ENCODE measurements at places on chromosomes 7 and 10. TPM values are rescaled to one million over a fixed set of nuclear protein-coding genes. Genes with fewer than 3 reads are reported as not detected.

Gene HIBADH
- total RNA-seq, result 31.4 TPM

Gene NPSR1
- total RNA-seq, result not detected

Gene LRRC17
- 1.1 TPM for total RNA-seq

Gene CPXM2
- 7.3 TPM for total RNA-seq

Gene IFIT1B
- not detected for total RNA-seq

Gene ENTPD1
- total RNA-seq, result 17.0 TPM

DNA sequence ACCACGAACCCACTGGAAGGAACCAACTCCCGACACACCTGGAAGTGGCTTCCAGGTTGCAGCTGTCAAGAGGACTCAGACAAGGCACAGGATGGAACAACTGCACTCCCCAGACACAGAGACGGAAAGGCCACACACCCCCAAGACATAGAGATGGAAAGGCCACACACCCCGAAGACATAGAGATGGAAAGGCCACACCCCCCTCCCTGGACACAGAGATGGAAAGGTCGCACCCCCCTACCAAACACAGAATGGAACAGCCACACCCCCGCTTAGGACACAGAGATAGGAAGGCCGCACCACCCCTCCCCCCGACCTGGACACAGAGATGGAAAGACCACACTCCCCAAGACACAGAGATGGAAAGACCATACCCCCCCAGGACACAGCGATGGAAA, 7.6 kb downstream of the ZNF511 start:
- no peak for DNase-seq

DNA sequence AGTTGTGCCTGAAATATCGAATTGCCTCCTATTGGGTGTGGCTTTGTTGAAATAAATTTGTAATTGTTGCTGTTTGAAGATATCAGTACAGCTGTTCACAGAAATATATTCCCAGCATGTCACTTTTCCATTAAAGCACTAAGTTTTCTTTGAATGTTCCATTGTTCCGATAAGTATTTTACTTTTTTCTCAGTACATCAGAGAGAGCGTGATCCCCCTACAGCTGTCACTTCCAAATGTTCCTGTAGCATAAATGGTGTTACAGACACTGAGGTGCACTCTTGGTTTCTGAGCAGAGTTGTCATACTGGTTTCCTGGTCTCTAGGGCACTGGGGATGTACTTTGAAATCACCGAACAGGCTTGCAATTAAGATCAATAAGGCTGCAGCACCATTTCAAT, 189.2 kb downstream of the CCSER2 start:
- DNase-seq, result no peak

DNA sequence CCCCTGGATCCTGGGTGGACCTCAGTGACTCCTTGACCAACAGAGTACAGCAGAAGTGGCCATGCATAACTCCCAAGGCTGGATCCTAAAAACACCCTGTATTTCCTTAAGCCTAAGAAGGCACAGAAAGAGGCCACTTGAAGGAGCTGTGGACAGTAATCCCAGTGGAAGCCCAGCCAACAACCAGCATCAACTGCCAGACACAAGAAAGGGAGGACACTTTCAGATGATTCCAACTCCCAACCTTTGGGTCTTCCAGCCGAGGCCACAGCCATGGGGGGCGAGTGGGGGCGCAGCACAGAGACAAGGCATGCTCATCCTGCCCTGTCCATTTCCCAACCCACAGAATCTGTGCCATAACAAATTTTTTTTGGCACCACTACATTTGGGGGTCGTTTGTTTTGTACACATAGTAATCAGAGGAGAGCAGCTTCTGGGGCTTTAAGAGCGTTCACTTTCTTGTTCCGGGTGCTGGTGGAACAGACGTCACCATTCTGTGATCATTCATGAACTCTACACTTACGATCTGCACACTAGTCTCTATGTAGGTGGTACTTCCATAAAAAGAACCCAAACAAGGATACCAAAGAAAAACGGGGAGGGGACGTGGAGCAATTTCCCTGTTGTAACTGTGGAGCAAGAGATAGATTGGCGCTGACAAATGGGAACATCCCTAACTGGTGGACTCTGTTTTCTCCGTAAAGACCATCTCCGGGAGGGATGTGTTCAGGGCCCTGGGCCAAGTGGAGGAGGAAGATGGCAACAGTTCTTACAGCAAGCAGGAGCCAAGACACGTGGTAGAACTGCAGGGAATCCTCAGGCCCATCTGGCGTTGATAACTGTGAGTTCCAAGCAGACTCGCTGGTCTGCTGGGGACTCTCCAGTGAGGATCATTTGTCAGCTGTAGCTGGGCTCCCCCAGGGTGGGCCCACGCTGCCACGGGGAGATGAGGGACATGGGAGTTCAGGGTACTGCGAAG, 6.0 kb upstream of the SLC29A3 start:
- no peak for DNase-seq

GRCh38 chr7:27110186-27111031, 7.9 kb upstream of the HOXA2 start:
- peak; percentile 82 for DNase-seq

GRCh38 chr7:111864291-111864976, 302.1 kb upstream of the IMMP2L start:
- no peak for DNase-seq

- DNase-seq, result no peak
These were observed 53.5 kb downstream of the DLG5 start for GRCh38 chr10:77872947-77873535.

- no peak for DNase-seq
These were observed 86.3 kb downstream of the PRKCQ start for GRCh38 chr10:6493521-6494441.

DNA sequence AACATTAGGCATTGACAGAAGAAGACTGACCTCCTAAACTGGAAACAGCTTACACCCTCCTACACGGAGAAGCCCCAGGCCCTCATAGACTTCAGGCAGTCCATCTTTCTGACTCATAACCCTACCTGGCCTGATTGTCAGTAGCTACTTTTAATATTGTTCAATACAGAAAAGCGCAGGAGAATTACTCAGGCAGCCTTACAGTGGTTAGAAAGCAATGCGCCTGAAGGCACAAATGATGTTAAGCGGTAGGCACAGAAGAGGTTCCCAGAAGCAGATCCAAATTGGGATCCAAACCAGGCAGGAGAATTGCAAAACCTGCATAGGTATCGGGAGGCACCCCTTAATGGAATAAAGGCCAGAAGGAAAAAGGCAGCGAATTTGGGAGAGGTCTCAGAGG, 5.4 kb upstream of the CYREN start:
- DNase-seq, result no peak

GRCh38 chr7:147896121-147896520, 694.4 kb upstream of the C7orf33 start:
- no peak for DNase-seq

- no peak for DNase-seq
These were observed 122.4 kb upstream of the PPP2R2D start for GRCh38 chr10:131778385-131778784.

- no peak for DNase-seq
These were observed 139.1 kb upstream of the RHEB start for GRCh38 chr7:151658778-151659177.

GRCh38 chr10:1594372-1595241, 142.7 kb downstream of the ADARB2 start:
- peak; percentile 46 for DNase-seq

DNA sequence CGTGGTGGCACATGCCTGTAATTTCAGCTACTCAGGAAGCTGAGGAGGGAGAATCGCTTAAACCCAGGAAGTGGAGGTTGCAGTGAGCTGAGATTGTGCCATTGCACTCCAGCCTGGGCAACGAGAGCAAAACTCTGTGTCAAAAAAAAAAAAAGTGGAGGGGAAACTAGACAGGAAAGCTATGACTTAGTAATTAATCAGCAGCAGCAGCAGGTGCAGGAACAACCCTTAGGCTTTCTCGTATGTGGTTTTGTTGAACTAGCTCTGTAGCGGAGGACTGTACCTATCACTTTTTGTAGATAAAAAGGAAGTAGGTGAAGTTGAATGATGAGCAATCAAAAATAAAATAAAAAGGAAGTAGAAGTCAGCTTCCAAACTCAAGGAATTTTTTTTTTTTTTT, 76.9 kb upstream of the KMT2C start:
- DNase-seq, result no peak

DNA sequence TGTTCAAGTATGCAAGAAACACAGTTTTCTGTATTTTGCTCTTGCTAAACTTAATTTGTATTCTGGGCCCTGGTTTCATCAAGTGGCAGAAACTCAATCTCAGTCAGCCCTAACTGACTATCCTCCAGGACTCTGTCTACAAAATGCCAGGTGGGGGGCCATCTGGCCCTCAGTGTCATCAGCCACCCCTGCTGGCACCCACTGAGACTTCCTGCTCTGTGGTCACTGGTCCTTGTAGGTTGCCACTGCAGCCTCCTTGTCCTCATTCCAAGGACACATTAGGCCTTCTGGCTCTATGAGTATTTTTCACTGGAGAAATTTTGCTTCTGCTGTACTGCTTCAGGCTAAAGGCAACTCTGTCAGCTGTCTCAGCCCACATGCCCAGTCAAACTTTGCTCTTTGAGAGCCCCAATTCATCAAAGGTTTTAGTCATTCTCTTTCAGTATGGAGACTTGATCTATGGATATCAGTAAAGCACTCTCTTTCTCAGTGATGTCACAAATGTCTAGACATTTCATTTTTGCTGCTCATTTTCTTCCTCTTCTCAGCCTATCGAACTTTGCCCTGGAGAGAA, 163.6 kb downstream of the KCND2 start:
- no peak for DNase-seq

Measured in Peyer's patch (tissue), 4 donors.